ENCODE measurements at places on chromosomes 3 and 15.

GRCh38 chr3:32755761-32756160 is 62.0 kb upstream of the TRIM71 start:
- H3K27me3 ChIP-seq = no peaks in the 10 kb centered on the region
- peaks cover 11% of the 10 kb centered on the region for H3K4me1 ChIP-seq
- DNase-seq = no peak
- no peak overlapping the region for H3K4me3 ChIP-seq

GRCh38 chr3:181344331-181344730 is 354.8 kb upstream of the DNAJC19 start:
- no peaks in the 10 kb centered on the region for H3K4me1 ChIP-seq
- H3K27me3 ChIP-seq = no peaks in the 10 kb centered on the region
- no peak for DNase-seq
- no peak overlapping the region for H3K27ac ChIP-seq
- no peaks in the 10 kb centered on the region for H3K36me3 ChIP-seq

DNA sequence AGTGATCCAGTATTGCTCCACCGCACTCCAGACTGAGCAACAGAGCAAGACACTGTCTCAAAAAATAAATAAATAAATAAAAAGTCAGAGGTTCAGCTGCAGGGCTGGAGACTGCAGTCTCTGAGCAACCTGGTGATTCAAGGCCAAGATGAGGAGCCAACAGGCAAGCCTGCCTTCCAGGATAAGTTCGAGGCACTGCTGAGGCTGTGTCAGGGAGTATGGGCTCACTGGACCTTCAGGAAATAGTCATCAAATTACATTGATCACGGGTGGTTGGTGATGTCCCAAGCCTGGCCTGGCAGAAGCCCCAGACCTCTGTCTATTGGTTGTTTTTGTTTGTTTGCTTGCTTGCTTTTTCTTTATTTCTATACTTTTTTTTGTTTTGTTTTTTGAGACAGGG is 41.5 kb downstream of the IDH2 start:
- H3K27me3 ChIP-seq = no peaks in the 10 kb centered on the region
- no peaks in the 10 kb centered on the region for H3K36me3 ChIP-seq
- no peak for DNase-seq
- no peak overlapping the region for H3K4me3 ChIP-seq
- no peak overlapping the region for H3K27ac ChIP-seq

DNA sequence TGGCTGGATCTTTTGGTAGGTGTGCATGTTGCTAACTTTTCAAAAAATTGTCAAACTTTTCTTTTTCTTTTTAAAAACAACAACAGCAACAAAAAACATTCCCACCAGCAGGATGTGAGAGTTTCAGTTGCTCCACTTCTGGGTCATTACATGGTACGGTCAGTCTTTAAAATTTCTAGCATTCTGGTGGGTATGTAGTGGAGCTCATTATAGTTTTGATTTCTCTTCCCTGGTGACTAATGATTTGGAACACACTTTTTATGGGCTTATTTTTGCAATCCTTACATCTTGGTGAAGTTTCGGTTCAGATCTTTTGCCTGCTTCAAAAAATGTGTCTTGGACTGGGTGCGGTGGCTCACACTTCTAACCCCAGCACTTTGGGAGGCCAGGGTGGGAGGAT is 19.3 kb downstream of the ATP1B3 start:
- no peak for DNase-seq
- no peaks in the 10 kb centered on the region for H3K27me3 ChIP-seq
- H3K4me1 ChIP-seq = peaks cover 45% of the 10 kb centered on the region
- no peak overlapping the region for H3K4me3 ChIP-seq
- no peak overlapping the region for H3K27ac ChIP-seq

DNA sequence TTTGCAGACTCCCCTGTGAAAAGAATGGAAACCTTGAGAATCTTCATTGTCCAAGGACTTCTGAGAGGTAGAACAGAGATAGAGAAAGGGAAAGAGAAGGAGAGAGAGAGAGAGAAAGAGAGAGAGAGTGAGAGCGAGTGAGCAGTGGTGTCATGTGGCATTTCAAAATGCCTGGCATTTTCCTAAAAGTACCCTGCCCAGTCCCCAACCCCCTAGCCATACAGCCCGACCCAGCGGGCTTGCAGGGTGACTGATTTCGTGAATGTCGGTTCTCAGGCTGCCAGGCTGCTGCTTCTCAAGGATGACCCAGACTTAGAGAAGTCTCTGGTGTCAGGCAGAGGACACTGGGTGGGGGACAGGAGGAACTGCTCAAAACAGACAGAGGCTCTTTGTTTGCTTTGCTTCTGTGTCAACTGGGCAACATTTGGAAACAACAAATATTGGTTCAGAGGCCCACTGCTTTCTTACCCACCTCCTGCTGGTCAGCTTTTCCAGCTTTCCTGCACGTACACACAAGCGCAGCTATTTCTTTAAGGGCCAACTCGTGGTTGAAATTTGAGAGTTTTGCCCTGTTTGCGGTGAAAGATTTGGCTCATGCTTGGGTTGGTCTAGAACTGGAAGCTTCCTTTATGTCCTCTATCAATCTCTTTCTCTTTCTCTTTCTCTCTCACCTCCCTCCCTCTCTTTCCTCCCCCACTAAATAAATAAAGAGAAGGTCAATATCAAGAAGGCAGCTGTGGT is 3.7 kb upstream of the TF start:
- no peak for DNase-seq
- no peaks in the 10 kb centered on the region for H3K36me3 ChIP-seq
- no peaks in the 10 kb centered on the region for H3K4me1 ChIP-seq
- H3K27me3 ChIP-seq = peaks cover 31% of the 10 kb centered on the region
- no peak overlapping the region for H3K27ac ChIP-seq

DNA sequence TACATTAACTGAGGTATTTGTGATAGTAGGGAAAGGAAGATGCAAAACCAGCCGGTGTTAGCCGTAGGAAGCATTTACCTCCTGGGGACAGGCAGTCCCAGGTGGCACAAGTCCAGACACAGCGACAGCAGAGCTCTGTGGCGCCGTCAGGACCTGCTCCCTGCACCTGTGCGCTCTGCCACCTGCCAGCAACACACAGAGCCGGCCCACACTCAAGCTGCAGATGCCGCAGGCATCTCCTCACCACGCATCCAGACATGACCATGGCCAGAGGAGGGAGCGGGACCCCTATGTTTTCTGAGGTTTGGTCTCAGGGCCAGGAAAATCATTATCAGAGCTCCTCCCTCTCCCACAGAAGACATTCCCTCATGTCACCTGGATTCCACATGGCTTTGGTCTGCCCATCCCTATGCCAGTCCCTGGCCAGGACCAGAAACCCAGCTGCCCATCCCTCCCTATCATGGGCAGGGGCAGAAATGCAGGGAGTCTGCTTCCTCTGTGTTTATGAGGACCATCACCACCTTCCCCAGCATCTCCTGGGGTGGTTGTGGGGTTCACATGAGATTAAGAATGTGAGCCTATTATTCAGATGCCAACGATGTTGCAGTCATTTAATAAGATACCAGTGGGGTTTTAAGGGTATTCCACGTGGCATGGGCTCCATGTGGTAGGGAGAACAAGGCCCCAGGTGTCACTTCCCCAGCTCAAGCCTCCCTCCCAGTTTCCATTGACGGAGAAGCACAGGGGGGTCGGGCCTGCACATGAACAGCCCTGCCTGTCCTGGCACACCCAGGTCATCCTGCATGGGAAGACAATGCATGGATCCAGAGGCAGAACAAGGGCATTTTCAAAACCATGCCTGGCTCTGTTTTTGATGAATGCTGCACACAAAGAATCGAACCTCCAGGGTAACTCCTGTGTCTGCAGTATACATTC is 251.1 kb downstream of the OCA2 start:
- no peaks in the 10 kb centered on the region for H3K36me3 ChIP-seq
- DNase-seq = no peak
- no peaks in the 10 kb centered on the region for H3K27me3 ChIP-seq
- H3K4me3 ChIP-seq = no peak overlapping the region
- no peaks in the 10 kb centered on the region for H3K4me1 ChIP-seq
- no peak overlapping the region for H3K27ac ChIP-seq

DNA sequence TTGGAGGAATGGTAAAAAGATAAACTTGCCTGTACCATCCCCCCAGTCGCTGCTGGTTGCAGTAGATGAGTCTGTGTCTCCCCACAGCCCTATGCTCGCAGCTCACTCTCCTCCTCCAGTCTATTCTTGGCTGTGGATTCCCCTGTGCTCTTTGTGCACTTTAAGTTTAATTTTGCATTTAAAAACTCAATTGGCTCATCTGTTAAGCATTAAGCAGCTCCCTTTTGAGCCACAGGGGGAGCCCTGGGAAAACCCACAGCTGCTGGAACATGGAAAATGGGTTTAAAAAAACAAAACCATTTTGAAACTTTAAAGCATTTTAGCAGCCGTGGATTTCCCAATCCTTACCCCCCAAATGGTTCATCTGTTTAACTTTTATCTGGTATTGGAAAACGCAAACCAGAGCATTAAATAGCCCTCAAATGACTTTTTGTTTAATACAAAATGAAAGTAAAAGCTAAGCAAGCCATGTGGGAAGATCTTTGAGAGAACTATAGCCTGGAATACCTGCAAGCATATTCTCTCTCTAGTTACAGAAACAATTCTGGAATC is 536.9 kb downstream of the ZIC1 start:
- no peak overlapping the region for H3K27ac ChIP-seq
- no peaks in the 10 kb centered on the region for H3K4me1 ChIP-seq
- H3K36me3 ChIP-seq = no peaks in the 10 kb centered on the region
- H3K27me3 ChIP-seq = no peaks in the 10 kb centered on the region
- DNase-seq = no peak
- no peak overlapping the region for H3K4me3 ChIP-seq

DNA sequence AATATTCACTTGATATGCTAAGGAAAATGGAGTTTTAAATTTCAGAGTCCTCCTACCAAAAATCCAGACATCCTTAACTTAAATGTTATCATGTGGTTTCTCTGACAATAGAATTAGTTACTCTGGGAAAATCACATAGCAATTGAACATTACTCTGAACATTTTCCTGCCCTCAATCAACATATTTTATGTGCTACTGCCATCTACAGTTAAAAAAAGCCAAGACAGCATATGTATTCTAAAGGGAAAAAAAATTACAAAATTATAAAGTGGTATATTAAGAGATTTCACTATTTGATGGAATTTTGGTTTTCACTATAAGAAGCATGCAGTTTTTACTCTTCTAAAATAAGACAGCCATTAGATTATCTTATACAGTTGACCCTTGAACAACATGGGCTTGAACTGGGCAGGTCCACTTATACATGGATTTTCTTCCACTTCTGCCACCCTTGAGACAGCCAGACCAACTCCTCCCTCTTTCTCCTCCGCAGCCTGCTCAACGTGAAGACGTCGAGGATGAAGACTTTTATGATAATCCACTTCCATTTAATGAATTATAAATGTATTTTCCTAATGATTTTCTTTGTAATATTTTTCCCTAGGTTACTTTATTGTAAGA is 122.3 kb downstream of the ATP1B3 start:
- no peaks in the 10 kb centered on the region for H3K4me1 ChIP-seq
- no peak for DNase-seq
- H3K27ac ChIP-seq = no peak overlapping the region
- no peak overlapping the region for H3K4me3 ChIP-seq

DNA sequence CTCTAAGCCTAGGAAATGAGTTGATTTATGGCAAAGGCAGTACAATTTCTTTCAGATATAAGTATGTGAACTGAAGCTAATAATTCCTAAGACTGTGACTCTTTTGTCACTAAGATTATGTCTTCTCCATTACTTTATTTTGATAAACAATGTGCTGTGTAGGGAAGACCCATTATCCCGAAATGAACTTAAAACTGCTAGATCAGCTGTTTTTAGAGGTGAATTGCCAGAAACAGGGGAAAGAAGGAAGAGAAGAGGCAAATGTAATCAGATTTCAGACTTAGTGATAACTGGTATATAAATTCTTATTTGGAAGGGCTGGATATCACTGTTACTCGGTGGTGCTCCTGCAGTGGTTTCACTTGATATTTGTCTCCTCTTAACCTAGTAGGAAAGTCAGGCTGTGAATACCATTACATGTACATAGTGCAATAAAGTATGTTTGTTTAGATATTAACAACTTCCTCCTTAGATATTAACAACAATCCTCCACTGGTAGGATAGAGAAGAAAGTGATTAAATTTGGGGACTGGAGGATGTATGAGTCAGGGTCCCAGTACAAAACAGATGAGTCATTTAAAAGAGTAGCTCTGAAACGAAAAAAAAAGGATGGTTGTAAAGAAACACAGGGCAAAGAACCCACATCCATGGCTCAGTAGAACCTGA is 338.5 kb upstream of the KCNH8 start:
- H3K36me3 ChIP-seq = peaks cover 3% of the 10 kb centered on the region
- peaks cover 2% of the 10 kb centered on the region for H3K27me3 ChIP-seq
- DNase-seq = no peak
- no peak overlapping the region for H3K27ac ChIP-seq
- H3K4me1 ChIP-seq = peaks cover 10% of the 10 kb centered on the region

DNA sequence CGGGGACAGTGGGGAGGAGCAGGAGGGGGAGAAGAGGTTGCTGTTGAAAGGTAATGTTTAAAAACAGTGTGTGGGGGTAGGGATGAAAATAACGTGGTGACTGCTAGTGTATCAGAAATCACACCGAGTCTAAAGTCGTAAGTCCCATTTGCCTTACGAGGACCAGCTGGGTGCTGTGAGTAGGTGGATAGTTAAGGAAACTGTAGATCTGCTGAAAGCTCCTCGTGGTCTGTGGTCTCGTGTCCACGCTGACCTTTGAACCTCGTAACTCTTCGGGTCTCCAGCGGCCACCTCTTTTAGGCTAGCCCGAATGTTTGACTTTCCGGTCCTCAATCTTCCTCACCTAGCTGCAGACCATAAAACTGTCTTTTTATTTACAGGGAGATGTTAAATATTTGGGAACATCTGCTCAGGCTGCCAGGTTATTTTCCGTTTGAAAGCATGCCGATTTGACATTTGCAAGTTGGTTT is 29.3 kb upstream of the ST3GAL6 start:
- no peak for DNase-seq
- no peak overlapping the region for H3K27ac ChIP-seq
- peaks cover 13% of the 10 kb centered on the region for H3K4me1 ChIP-seq
